ENCODE measurements at places on chromosomes 2 and 18.
A peak's percentile ranks its signal among the peaks of the same experiment; 100 is the strongest.

DNA sequence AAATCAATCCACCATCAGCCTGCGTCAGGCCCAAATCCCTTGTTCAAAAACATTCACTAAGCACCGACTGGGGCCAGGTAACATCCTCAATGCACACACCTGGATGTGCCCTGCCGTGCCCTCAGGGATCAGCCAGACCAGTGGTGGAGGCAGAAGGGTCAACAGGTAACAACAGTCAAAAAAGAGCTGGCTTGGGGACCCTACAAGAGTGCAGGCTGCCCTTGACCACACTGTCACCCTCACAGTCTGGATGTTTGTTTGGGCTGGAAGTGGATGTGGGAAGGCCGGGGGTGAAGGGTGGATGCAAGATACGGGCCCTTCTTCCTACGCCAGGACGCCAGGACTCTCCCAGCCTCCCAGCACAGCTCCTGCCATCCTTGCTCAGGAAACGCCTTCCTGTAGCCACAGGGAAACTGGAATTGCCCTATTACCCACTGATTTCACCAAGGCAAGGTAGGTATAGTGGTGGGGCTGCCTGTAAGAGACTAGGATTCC lies 2.7 kb downstream of the BIN1 start:
- no peak overlapping the region for H3K4me3 ChIP-seq
- peaks cover 24% of the 10 kb centered on the region for H3K4me1 ChIP-seq
- no peak overlapping the region for H3K27ac ChIP-seq
- no peaks in the 10 kb centered on the region for H3K36me3 ChIP-seq
- no peaks in the 10 kb centered on the region for H3K27me3 ChIP-seq

DNA sequence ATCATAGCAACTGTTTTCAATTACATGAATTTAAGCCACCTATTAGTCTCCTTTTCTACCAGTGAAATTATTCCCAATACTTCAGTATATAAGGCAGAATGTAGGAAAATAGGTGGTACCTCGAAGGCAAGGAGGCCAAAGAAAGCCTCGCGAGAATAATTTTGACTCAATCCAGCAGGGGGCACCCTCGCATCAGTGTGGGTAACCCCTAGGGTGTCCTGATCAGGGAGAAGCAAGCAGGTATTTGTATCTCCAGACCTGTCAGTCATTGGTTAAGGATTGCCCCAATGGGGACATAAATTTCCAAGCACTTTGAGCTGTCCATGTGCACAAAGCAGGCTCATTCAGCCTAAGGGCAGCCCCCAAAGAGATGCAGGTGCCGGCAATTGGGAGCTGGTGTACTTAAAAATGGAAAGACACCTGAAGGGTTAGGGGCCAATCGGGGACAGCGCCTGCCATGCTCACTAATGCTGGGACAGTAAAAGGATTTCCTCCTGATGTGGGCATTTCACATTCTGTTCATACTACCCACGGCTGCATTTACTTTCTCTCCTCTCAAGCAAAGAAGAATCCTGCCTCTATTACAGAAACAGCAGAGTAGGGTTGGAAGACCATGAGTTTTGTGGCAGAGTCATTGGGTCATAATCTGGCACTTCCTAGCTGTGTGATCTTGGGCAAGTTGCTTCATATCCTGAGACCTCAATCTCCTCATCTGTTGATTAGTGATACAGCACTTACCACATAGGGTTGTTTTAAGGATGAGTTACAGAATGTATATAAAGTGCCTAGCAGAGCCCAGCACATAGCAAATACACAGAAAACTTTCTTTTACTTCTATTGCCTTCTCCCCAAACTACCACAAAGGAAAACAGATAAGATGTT lies 136.1 kb downstream of the ICOS start:
- no peak overlapping the region for H3K4me3 ChIP-seq
- peaks cover 3% of the 10 kb centered on the region for H3K4me1 ChIP-seq
- DNase-seq, result peak; percentile 63
- no peaks in the 10 kb centered on the region for H3K36me3 ChIP-seq

DNA sequence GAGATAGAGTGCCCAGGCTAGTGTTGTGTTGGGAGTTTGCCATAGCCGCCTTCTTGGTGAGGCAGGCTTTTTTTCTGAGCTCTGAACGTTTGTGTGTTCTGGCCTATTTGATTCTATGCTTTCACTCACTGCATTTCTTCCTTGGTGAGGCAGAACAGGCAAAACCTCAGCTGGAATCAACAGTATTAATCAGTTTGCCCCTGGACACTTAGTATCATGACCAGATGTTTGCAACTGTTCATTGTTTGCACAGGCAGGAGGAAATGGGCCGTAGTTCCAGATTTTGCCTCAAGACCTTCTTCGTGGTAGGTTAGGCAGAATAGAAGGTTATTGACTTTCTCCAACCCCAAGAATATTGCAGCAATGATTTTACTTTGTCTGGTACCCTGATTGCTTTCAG lies 218.1 kb upstream of the RASGRP3 start:
- no peak overlapping the region for H3K4me3 ChIP-seq
- no peak for DNase-seq
- no peaks in the 10 kb centered on the region for H3K4me1 ChIP-seq
- H3K36me3 ChIP-seq, result no peaks in the 10 kb centered on the region
- no peaks in the 10 kb centered on the region for H3K27me3 ChIP-seq

DNA sequence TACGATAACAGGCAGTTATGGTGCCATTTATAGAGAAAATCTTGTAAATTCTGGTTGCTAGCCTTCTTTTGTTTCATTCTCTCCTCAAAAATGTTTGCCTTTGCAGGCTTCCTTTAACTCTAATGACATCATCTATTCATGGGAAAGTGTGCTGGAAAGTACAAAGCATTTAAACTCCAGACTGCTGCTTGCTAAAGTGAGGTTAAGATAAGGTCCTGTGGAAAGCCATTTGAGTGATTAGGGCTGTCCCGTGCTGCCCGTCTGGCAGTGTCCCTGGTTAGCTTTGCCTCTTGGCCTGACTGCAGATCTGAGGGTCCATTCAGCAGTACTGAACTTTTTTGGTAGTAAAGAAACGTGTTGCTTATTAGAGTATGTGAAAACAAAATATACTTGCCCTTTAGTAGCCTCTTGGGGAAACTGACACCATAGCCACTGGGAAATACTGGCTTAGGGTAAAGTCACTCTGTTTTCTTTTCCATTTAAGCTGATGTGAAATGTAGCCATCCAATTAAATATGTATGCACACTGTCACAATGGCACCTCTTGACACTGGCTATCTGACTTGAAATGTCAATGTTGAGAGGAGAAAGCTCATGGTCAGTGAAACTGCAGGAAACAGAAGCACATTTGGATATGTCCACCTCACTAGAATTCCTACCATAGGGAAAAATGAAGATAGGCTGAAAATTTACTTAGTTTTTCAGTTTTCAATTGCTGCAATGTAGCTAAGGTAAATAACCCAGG lies 321.5 kb downstream of the SLC8A1 start:
- no peaks in the 10 kb centered on the region for H3K36me3 ChIP-seq
- H3K27me3 ChIP-seq, result peaks cover 11% of the 10 kb centered on the region
- no peak overlapping the region for H3K27ac ChIP-seq
- DNase-seq, result no peak
- no peak overlapping the region for H3K4me3 ChIP-seq
- no peaks in the 10 kb centered on the region for H3K4me1 ChIP-seq

- H3K36me3 ChIP-seq, result no peaks in the 10 kb centered on the region
- H3K4me3 ChIP-seq, result no peak overlapping the region
- no peak overlapping the region for H3K27ac ChIP-seq
- no peaks in the 10 kb centered on the region for H3K27me3 ChIP-seq
These were observed 13.4 kb downstream of the CAPN14 start for GRCh38 chr2:31203916-31204315.

- no peak for DNase-seq
- no peaks in the 10 kb centered on the region for H3K36me3 ChIP-seq
- H3K27ac ChIP-seq, result no peak overlapping the region
- no peaks in the 10 kb centered on the region for H3K27me3 ChIP-seq
- H3K4me1 ChIP-seq, result no peaks in the 10 kb centered on the region
These were observed 143.2 kb downstream of the MTCL1 start for GRCh38 chr18:8848541-8848940.

GRCh38 chr2:230735884-230736283 lies 23.2 kb downstream of the CAB39 start:
- H3K27me3 ChIP-seq, result no peaks in the 10 kb centered on the region
- DNase-seq, result no peak
- no peaks in the 10 kb centered on the region for H3K4me1 ChIP-seq
- no peak overlapping the region for H3K4me3 ChIP-seq
- H3K27ac ChIP-seq, result no peak overlapping the region

DNA sequence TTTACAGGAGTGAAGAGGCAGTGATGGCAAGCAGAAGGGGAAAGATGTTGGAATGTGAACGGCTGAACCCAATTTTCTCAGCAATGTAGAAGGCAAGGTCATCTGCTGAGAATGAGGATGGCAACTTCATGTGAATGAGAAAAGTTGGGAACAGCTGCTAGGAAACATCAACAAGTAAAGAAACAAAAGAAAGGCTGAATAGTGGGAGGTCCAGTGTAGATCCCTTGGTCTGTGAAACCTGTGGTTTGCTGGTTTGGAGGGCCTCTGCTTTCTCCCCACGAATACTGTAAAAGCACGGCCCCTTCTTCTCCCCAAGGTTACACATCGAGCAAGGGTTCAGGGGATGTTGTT lies 27.4 kb downstream of the MARCHF4 start:
- H3K36me3 ChIP-seq, result no peaks in the 10 kb centered on the region
- no peak overlapping the region for H3K4me3 ChIP-seq
- no peaks in the 10 kb centered on the region for H3K27me3 ChIP-seq
- peaks cover 18% of the 10 kb centered on the region for H3K4me1 ChIP-seq
- H3K27ac ChIP-seq, result no peak overlapping the region
- no peak for DNase-seq

- no peaks in the 10 kb centered on the region for H3K27me3 ChIP-seq
- H3K4me1 ChIP-seq, result no peaks in the 10 kb centered on the region
- no peak overlapping the region for H3K27ac ChIP-seq
- no peaks in the 10 kb centered on the region for H3K36me3 ChIP-seq
These were observed 223.8 kb downstream of the RIT2 start for GRCh38 chr18:42891705-42892104.

- no peak for DNase-seq
- no peaks in the 10 kb centered on the region for H3K27me3 ChIP-seq
- H3K27ac ChIP-seq, result no peak overlapping the region
- H3K4me1 ChIP-seq, result peaks cover 4% of the 10 kb centered on the region
These were observed 5.9 kb upstream of the ZAP70 start for GRCh38 chr2:97707362-97708047.

- no peaks in the 10 kb centered on the region for H3K4me1 ChIP-seq
- H3K36me3 ChIP-seq, result no peaks in the 10 kb centered on the region
- no peak overlapping the region for H3K4me3 ChIP-seq
- no peaks in the 10 kb centered on the region for H3K27me3 ChIP-seq
- no peak overlapping the region for H3K27ac ChIP-seq
These were observed 216.9 kb upstream of the TNP1 start for GRCh38 chr2:217076657-217077232.

GRCh38 chr2:207871506-207871905 lies 101.8 kb upstream of the FZD5 start:
- H3K4me3 ChIP-seq, result no peak overlapping the region
- H3K27me3 ChIP-seq, result no peaks in the 10 kb centered on the region
- DNase-seq, result no peak
- no peaks in the 10 kb centered on the region for H3K36me3 ChIP-seq
- no peaks in the 10 kb centered on the region for H3K4me1 ChIP-seq

DNA sequence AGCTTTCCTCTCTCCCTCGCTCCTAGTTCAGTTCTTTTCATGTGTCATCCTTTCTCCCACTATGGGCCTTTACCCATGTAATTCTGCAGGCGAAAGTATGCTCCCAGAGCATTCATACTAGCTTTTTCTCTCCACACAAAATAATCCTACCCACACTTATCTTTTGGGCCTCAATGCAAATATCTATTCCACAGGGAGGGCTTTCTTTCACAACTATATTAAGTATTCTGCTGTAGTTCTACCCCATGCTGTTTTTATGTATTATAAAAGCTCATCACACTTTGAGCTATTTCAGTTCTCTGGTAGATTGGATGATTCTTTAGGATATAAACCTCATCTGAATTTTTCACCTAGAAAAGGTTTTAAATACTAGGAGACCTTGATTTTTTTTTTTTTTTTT lies 774.6 kb upstream of the CRIM1 start:
- peak; percentile 73 for DNase-seq
- H3K27ac ChIP-seq, result no peak overlapping the region
- no peaks in the 10 kb centered on the region for H3K27me3 ChIP-seq
- no peak overlapping the region for H3K4me3 ChIP-seq
- H3K4me1 ChIP-seq, result no peaks in the 10 kb centered on the region

DNA sequence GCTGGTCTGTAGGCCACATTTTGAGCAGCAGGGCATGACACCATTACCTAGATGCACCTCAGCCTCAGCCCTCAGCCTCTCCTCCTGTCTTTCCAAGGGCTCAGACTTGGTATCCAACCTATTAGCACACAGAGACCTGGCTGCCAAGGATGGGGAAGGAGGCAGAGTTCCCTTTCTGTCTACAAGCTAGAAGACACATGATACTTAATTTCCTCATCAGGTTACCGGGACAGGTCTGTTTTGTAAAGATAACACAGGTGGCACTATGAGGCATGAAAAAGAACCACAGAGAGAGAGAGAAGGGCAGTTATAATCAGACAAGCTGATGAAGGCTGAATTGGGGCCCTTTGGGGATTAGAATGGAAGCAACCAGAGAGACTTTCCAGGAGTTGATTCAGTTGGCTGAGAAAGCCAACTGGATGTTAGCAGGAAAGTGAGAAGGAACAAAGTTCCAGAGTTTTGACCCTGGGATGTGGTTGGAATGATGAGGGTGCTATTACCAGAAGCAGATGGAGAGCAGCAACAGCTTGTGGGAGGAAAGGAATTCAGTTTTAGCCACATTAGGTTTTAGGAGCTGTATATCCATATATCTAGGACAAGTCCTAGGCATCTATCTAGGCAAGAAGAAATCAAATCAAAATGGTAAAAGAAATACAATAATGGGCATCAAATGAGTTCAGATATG lies 46.0 kb upstream of the RMND5A start:
- no peaks in the 10 kb centered on the region for H3K27me3 ChIP-seq
- no peaks in the 10 kb centered on the region for H3K4me1 ChIP-seq
- DNase-seq, result no peak
- no peaks in the 10 kb centered on the region for H3K36me3 ChIP-seq
- no peak overlapping the region for H3K4me3 ChIP-seq

DNA sequence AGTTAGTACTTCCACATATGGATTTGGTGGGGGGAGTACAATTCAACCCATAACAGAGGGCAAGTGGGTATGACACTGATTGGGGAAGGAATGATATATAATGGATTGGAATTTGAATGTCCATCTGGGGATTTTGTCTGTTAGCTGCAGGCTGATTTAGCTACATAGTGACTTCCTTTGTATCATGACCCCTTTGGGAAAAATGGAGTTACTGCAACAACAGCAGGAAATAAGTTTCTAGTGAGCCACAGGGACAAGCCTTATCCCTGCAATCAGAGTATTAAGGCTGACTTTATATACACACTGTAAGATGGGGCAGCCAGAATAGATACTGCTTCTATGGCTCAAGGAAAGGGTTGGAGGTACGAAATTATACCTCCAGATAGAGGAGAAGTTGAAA lies 404.4 kb upstream of the MEIS1 start:
- H3K36me3 ChIP-seq, result no peaks in the 10 kb centered on the region
- no peak overlapping the region for H3K4me3 ChIP-seq
- peak; percentile 55 for DNase-seq
- no peaks in the 10 kb centered on the region for H3K4me1 ChIP-seq
- H3K27me3 ChIP-seq, result no peaks in the 10 kb centered on the region

GRCh38 chr2:224820283-224820991 lies 104.3 kb upstream of the CCDC195 start:
- no peaks in the 10 kb centered on the region for H3K27me3 ChIP-seq
- DNase-seq, result no peak
- H3K36me3 ChIP-seq, result no peaks in the 10 kb centered on the region
- H3K4me3 ChIP-seq, result no peak overlapping the region
- no peaks in the 10 kb centered on the region for H3K4me1 ChIP-seq

Data from A673 (cell line).